ENCODE measurements at places on chromosomes 5 and 9.

GRCh38 chr9:113649054-113649453 is 185.5 kb downstream of the RGS3 start:
- H3K27ac ChIP-seq, result no peak overlapping the region
- H3K4me3 ChIP-seq, result no peak overlapping the region
- no peaks in the 10 kb centered on the region for H3K36me3 ChIP-seq
- H3K4me1 ChIP-seq, result no peaks in the 10 kb centered on the region
- no peaks in the 10 kb centered on the region for H3K27me3 ChIP-seq
- no peak for DNase-seq

GRCh38 chr9:120711841-120712538 is 2.3 kb downstream of the MEGF9 start:
- peak; percentile 42 for DNase-seq
- no peaks in the 10 kb centered on the region for H3K36me3 ChIP-seq
- H3K4me3 ChIP-seq, result peak overlapping the region; percentile 82
- H3K27ac ChIP-seq, result no peak overlapping the region
- H3K27me3 ChIP-seq, result no peaks in the 10 kb centered on the region

DNA sequence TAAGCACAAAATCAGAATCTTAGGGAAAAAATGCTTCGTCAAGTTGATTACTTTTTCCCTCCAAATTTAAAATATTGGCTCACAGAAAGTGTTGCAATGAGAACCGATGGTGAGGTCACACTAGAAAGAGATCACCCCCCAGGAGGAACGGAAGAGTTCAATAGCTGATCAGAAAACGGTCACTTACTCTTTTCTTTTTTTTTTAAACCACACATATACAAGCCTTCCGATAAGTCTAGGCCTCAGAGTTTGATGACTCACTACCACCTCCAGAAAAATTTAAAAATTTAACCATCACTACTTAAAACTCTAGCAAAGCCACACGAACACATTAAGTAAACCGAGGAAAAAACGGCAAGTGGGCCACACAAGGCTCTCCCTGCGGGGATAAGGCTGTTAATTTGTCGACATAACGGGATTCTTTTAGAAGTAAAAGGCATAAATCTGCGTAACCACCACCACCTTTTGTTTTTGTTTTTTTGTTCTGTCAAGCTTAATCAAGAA is 1.2 kb downstream of the SURF4 start:
- H3K4me1 ChIP-seq, result peaks cover 67% of the 10 kb centered on the region
- no peaks in the 10 kb centered on the region for H3K27me3 ChIP-seq
- H3K27ac ChIP-seq, result peak overlapping the region; percentile 84
- peak overlapping the region; percentile 73 for H3K4me3 ChIP-seq
- peak; percentile 44 for DNase-seq

- no peaks in the 10 kb centered on the region for H3K36me3 ChIP-seq
- peaks cover 12% of the 10 kb centered on the region for H3K4me1 ChIP-seq
- no peak overlapping the region for H3K27ac ChIP-seq
- H3K27me3 ChIP-seq, result no peaks in the 10 kb centered on the region
- H3K4me3 ChIP-seq, result no peak overlapping the region
Measured at GRCh38 chr9:134295746-134296250, 30.5 kb upstream of the RXRA start.

DNA sequence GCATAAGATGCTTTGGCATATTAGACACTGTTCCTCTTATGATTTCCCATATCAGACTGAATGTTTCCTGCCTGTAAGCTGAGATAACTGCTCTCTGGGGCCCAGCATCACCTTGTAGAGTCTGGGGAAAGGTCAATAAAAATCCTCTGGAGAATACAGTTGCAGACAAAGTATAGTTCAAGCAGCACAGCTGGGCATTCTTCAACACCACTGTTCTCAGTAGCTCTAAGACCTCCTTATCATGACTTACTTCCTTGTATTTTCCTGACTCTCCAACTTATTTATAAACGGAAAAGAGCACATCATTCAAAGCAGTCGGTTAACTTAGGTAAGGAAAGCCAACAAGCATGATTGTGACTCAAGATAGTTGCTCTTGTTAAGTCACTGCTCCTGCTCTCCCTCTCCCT is 208.7 kb upstream of the RASEF start:
- DNase-seq, result no peak
- no peak overlapping the region for H3K4me3 ChIP-seq
- H3K27ac ChIP-seq, result no peak overlapping the region

- no peak overlapping the region for H3K4me3 ChIP-seq
- DNase-seq, result no peak
- no peaks in the 10 kb centered on the region for H3K36me3 ChIP-seq
Measured at GRCh38 chr5:75116856-75117255, 64.5 kb upstream of the GCNT4 start.

DNA sequence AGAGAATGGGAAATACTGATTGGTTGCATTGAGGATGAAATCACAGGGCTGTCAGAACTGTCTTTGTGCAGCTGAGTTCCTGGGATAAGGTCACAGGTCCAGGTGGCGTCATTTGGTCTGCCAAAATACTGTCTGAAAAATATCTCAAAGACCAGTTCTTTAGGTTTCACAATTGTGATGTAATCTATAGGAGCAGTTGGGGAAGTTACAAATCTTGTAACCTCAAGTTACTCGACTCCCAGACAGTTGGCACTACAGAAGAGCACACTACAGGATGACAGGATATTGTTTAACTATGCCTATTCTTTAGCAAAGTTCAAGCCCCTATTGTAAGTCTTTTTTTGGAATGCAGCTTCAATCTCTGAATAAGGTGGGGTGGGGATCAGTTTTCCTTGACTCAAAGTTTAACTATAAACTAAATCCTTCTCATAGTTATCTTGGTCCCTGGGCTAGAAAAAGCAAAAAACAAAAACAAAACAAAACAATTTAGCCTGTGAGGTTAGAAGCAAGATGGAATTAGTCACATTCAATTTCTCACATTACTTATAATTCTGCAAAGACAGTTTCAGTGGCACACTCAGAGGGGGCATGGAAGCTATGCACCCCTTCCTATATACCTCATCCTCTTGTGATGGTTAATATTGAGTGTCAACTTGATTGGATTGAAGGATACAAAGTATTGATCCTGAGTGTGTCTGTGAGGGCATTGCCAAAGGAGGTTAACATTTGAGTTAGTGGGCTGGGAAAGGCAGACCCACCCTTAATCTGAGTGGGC is 276.0 kb downstream of the AUH start:
- no peaks in the 10 kb centered on the region for H3K4me1 ChIP-seq
- H3K27ac ChIP-seq, result no peak overlapping the region
- no peaks in the 10 kb centered on the region for H3K36me3 ChIP-seq
- no peaks in the 10 kb centered on the region for H3K27me3 ChIP-seq
- H3K4me3 ChIP-seq, result no peak overlapping the region

All from CD4-positive, alpha-beta T cell (primary cell).